ENCODE measurements at places on chromosomes 7 and 10.
A peak's percentile ranks its signal among the peaks of the same experiment; 100 is the strongest.

DNA sequence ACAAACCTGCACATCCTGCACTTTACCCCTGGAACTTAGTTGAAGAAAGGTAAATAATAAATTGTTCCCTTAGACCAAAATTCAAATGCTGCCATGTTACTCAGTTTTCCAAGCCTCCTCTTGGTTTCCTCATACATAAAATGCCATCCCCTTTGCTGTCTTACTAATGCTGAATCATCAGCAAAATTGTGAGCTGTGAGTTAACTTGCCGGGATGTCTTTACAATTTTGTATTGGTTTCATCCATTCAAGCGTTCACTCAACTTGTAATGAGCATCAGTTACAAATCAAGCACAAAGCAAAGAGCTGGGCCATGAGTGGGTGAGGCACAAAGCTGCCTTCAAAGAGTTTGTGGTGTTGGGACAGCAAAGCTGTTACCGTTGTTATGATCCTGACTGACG, 395.8 kb upstream of the ZMIZ1 start:
- peak; percentile 52 for DNase-seq

DNA sequence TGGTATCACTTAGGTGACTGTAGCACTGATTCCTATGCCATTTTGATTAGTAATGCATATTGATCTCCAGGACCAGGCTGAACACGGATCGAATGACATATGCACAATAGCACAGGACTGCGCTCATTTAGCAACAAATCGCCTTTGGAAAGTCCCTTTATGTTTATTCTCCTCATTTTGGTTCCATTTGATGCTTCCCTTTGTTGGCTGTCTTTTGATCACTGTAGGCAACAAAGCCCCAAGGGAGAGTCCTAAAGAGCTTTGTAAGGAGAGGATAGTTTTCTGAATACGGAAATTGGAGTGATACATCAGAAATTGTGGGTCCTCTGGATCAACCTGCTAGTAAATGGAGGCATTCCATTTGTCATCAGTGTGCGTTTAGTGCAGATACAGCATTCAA, 1111.4 kb downstream of the SORCS1 start:
- DNase-seq, result no peak

DNA sequence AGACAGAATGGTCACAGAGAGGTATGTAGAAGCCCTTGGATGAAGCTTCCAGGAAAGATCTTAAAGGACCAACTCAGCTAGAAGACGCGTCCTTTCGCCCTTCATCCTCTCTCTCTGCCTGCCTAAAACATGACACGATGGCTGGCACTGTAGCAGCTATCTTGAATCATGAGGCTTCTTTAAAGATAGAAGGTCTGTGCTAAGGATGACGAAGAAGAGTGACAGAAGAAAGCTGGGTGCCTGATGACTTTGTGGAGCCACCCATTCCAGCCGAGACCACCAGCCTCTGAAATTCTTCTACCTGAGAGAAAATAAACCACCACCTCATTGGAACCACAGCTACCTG, 25.5 kb downstream of the WDR86 start:
- DNase-seq, result no peak

DNA sequence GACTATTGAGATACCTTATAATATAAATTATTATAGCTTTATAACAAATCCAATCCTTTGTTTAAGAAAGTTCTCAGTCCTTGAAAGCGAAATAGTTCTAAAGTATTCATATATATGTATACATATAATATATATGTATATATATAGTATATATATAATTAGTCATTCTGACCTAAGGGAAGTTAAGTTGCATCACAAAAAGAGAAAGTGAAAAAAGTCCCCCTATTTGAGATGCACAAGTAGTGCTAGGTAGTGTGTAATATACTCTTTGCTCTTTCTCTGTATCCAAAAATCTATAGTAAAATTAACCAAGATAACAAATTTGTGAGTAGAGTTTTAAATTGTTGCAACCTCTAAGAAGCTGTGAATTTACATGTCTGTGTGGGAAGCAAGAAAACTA, 13.3 kb upstream of the IFIT1B start:
- DNase-seq, result no peak

DNA sequence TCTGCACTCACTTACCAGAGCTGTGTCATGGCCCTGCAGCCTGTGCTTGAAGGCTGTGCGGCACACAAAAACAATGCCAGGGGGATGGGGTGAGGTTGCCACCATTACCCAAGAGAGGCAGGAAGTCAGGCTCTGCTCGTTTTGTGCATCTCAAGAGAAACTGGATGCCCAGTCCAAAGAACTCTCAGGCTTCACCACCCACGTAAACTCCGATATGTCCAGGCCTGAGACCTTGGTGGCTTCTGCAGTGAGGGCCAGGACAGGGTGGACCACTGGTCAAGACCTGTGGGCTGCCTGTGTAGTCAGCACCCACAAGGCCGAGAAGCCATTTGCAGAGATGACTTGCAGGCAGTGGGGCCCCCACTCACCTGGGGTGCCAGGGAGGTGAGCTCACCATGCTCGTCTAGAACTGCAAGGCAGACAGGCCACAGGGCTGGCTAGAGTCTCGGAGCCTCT, 54.7 kb upstream of the EBF3 start:
- DNase-seq, result peak; percentile 20

- DNase-seq, result no peak
These were observed 13.9 kb downstream of the RHBDD2 start for GRCh38 chr7:75892634-75893272.

DNA sequence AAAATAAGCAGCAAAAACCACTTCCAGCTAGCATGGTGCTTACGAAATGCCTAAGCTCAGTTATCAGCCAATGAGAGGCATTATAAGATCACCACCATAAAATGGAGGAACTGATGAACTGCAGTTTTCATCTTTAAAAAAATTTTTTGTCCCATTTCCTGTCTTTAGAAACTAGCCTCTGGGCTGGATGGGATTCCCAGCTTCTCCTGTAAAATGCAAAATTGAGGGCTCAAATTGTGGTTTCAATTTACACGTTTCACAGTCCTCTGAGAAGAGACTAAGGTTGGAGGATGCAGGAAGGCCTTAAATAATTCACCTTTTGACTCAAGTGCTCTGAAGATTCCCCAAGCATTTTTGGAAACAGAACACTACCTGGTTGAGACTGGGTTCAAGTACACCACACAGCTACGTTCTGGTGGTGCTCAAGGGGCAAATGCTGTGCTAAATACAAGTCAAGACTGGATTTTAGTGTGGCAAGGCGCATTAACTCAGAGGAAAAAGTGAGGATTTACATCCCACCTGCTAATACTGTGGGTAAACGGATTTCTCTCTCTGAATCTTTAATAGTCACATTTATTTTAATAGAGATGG, 951 bp downstream of the ZNF25 start:
- peak; percentile 45 for DNase-seq

DNA sequence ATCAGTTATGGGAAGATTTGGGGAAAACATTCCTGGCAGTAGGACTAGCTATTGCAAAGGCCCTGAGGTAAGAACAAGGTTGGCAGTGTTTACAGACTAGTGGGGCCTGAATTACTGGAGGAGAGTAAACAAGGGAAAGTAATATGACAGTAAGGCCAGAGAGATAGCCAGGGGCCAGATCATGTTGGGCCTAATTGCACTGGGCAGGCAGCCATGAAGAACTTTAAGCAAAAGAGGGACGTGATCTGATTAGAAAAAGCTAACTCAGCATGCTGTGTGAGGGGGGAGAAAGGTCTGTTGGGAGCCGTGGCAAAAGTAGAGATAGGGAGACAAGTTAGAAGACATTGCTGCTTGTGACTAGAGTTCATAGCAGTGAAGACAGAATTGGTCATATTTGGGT, 9.2 kb downstream of the NUP42 start:
- DNase-seq, result no peak

- DNase-seq, result no peak
These were observed 417 bp downstream of the RFC2 start for GRCh38 chr7:74253835-74254128.

DNA sequence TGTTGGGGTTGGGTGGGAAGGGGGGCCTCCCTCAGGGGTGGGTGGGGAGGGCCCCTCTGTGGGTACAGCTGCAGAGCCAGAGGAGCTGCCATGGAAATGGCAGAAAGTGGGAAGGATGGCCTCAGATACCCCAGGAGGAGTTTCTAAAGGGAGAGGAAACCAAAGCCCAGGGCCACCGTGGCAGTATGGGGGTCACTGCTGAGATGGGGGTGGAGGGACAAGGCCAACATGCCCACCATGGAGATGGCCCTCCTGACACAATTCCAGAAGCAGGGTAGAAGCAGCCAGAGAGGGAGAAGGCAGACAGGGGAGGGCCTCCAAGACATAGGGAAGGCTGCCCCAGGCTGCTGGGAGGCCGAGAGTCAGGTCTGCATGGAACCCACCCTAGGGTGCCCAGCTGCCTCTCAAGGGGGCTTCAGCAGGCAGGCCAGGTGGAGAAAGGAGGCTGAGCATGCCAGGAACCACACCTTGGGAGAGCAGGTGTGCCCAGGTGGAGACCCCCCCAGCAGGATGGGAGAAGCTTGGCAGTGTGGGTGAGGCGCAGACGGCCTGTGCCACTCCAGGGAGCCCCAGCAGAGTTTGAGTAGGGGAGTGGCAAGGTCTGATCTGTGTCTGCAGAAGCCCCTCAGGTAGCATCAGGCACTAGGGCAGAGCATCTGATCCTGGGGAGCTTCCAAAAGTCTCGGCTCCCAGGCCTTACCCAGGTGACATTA, 146.8 kb downstream of the ARHGAP22 start:
- DNase-seq, result no peak

DNA sequence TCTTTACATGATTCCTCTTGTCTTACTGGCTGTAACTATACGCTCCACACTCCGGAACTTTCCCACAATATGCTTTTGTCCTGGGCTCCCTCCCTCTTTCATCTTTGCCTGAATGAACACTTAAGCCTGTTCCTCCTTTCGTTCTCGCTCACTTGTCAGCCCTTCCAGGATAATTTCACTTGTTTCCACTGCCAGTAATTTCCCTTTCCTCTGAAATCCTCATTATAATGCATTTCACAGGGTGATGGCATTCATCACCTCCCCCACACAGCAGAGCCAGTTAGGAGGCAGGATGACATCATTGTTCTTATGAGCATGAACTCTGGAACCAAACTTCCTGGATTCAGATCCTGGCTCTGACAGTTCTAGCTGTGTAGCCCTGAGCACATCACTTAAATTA, 372.6 kb downstream of the GPR158 start:
- DNase-seq, result no peak

DNA sequence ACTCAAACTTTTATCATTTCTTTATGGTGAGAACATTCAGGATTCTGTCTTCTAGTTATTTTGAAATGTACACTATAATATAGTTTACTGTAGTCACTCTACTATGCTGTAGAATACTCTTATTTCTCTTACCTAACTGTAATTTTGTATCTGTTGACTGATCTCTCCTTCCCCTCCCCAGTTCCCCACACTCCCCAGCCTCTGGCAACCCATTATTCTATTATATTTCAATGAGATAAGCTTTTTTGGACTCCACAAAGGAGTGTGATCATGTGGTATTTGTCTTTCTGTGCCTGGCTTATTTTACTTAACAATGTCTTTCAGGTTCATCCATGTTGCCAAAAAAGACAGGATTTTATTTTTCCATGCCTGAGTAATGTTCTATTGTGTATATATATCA, 71.4 kb upstream of the DYNC1I1 start:
- DNase-seq, result no peak
